Activated B cell treated with CpG ODN at 0.5 μM for 24 hours (primary cell): ENCODE measurements at places on chromosomes 2 and 18. TPM values are rescaled to one million over a fixed set of nuclear protein-coding genes. Genes with fewer than 3 reads are reported as not detected.

Gene SPATA3
- not detected in 2 replicates for total RNA-seq

Gene CD207
- total RNA-seq: not detected in 2 replicates

Gene APCDD1
- total RNA-seq: 0.15 and 0.38 TPM in 2 replicates

Gene RPRM
- not detected in 2 replicates for total RNA-seq

Gene TBR1
- 0.02 and 0.07 TPM in 2 replicates for total RNA-seq

Gene FEV
- not detected in 2 replicates for total RNA-seq

Gene NFATC1
- total RNA-seq: 49.0 and 52.6 TPM in 2 replicates

Gene KRCC1
- total RNA-seq: 19.0 and 20.8 TPM in 2 replicates

Gene FZD7
- 0.33 and 0.37 TPM in 2 replicates for total RNA-seq

Gene CD8A
- 0.18 and 0.24 TPM in 2 replicates for total RNA-seq

Gene DIS3L2
- total RNA-seq: 59.9 and 65.9 TPM in 2 replicates

DNA sequence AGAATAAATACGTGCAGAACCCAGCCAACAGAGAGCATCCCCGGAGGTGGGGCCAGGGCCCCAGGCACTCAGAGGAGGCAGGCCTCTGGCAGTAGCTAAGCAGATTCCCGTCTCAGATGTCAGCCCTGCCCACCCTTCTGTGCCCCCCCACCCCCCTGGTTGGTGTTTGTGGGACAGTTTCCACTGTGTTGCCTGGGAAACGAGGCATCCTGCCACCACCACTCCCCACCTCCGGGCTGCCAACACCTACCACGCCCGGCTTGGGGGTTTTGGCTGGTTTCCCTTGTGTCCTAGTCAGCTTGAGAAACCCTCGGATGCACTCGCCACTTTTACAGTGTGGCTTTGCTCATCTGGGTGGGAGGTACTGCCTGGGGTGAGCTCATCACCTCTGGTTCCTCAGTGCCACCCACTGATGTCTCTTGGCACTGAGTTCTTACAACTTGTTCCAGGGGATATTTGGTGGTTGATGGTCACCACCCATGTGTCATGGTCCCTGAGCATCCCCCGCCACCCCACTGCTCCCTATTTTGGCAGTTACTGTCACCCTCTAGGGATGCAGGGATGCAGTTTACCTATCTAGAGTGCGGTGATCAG, 72.4 kb upstream of the YWHAQ start:
- DNase-seq: no peak

DNA sequence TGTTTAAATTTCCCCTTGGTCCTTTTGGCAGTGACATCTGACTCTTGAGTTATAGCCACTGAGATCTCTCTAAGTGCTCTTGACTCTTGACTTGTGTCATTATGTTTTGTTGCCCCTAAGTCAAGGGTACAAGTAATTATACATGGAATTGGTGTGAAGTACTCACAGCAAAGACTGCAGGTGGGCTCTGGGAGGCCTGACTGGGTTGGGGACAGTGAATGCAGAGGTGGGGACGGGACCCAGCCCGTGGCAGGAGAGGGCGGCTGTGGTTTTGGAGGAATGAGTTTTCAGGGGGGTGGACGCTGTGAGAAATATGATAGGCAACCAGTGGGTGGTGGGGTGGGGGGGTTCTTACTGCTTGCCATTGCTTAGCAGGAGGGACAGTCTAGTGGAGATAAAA, 97.8 kb downstream of the NCK2 start:
- no peak for DNase-seq

- DNase-seq: no peak
These were observed 52.3 kb downstream of the SOS1 start for GRCh38 chr2:39068299-39069135.

- no peak for DNase-seq
These were observed 249.0 kb downstream of the TRIB2 start for GRCh38 chr2:12965540-12966269.

DNA sequence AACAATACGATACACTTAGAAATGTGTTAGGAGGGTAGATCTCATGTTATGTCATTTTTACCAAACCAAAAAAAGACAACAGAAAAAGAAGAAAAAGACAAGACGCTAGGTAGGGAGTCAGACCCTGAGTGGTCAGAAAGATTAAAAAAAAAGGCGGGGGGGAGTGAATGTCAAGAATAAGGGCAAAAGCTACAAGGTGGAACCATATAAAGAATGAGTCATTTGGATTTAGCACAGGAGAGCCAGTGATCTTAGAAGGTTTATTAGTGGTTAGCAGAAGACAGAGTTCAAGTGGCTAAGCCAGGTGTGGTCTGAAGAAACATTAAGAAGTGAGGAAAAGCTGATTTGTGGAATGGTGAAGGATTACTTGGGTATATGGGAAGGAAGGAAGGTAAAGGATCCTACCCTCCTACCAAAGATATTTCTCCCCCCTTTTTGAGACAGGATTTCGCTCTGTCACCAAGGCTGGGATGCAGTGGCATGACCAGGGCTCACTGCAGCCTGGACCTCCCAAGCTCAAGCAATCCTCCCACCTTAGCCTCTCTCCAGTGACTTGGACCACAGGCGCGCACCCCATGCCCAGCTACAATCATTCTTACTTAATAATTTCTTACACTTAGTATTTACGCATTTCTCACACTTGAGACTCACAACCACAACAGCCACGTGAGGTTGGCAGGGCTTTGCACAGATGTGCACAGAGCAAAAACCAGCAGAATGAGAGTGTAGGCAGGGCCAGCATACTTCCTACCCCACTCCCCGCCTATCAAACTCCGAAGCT, 2.6 kb downstream of the DSC2 start:
- no peak for DNase-seq

DNA sequence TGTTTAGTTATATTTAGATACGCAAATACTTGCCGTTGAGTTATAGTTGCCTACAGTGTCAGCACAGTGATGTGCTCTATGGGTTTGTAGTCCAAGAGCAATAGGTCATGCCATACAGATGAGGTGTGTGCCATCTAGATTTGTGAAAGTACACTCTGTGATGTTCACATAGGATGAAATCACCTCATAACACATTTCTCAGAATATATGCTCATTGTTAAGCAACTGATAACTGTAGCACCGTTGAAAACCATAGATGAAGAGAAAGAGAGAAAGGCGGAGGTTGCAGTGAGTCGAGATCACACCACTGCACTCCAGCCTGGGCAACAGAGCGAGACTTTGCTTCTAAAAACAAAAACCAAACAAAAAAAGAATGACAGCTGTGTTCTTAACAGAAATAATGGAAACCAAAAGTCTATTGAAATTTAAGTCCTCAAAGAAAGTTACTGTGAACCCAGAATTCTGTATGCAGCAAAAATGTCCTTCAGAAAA, 9.5 kb downstream of the DGKD start:
- no peak for DNase-seq

- DNase-seq: no peak
These were observed 458.7 kb upstream of the ID2 start for GRCh38 chr2:8222979-8223694.

GRCh38 chr2:68317971-68318913, 1.5 kb downstream of the CNRIP1 start:
- DNase-seq: no peak

GRCh38 chr2:240965905-240966456, 32.4 kb upstream of the SNED1 start:
- DNase-seq: no peak

GRCh38 chr18:41871229-41872000, 83.6 kb upstream of the PIK3C3 start:
- no peak for DNase-seq

GRCh38 chr2:196245378-196246140, 74.2 kb upstream of the STK17B start:
- DNase-seq: no peak

DNA sequence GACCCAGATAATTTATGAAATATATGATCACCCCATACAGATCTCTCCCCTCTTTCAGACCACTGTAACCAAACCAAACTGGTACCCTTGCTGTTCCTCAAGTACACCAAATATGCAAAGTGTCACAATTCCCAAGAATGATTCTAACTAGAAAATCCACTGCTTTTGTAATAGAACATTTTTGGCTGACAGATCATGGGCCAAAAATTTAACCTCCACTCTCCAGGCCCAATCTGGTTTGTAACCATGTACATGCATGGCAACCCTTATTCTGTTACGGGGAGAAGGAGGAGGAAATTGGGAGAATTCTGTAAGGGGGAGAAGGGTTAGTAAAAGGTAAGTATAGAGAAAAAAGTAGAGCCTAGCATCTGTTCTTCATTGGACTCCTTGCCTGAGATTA, 62.0 kb downstream of the IKZF2 start:
- DNase-seq: no peak

- DNase-seq: no peak
These were observed 12.6 kb downstream of the NDUFAF7 start for GRCh38 chr2:37244017-37244416.

GRCh38 chr2:137888845-137889244, 75.4 kb upstream of the HNMT start:
- no peak for DNase-seq

GRCh38 chr18:10094655-10095054, 180.8 kb downstream of the VAPA start:
- no peak for DNase-seq

DNA sequence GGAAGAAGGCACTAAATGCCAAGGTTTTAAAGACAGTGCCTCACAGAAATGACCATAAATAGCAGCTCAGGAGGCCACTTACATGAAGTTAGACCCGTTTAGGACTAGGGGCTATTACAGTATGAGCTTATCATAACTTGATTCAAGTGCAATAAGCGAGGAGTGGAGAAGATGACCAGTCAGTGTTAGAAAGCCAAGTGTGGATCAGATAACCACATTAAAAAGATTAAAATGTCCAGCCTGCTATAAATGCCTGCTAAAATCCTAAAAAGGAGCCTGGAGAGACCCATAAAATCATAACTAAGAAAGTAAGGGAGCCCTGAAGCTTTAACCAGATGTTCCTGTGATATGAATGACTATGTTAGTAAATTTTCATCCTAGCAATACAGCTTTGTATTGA, 117.5 kb upstream of the ZNF521 start:
- DNase-seq: no peak

GRCh38 chr2:155733091-155733853, 599.2 kb downstream of the NR4A2 start:
- no peak for DNase-seq

- DNase-seq: no peak
These were observed 49.1 kb upstream of the ATP6V1B1 start for GRCh38 chr2:70886541-70886987.

DNA sequence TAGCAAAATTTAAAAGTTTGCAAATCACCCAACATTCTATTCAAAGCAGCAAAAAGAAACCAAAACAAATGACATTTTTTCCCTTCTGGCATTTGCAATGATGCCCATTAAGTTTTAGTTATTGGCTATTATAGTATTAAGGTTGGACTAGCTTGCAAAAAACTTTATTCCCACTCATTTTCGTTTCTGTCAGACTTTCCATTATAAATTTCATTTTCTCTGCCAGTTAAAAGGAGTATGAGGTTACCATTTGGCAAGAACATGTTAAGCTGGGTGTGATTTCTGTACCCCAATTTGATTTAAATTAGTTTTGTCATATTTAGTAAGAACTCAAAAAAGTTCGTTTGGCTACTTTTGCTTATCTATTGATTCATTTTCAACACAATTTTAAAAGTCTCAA, 187.9 kb downstream of the TCF4 start:
- DNase-seq: no peak

GRCh38 chr2:177671662-177672061, 279.1 kb downstream of the AGPS start:
- no peak for DNase-seq

DNA sequence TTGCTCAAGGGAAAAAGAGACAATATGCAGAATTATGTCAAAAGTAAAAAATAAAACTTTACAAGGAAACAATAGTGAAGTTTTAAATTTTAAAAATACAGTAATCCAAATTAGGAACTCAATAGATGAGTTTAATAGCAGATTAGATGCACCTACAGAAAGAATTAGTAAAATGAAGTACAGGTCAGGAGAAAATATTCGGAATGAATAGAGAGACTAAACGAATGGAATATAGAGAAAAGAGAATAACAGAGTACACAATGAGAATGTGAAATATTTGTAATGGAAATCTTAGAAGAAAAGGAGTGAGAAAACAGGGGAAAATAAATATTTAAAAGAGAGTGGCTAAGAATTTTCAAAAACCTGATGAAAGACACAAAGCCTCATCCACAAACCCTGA, 275.7 kb upstream of the MMADHC start:
- no peak for DNase-seq

- DNase-seq: peak; percentile 81
These were observed 46.1 kb downstream of the TMEM185B start for GRCh38 chr2:120177001-120177621.

- DNase-seq: no peak
These were observed 14.8 kb downstream of the TMEM237 start for GRCh38 chr2:201628545-201628944.

DNA sequence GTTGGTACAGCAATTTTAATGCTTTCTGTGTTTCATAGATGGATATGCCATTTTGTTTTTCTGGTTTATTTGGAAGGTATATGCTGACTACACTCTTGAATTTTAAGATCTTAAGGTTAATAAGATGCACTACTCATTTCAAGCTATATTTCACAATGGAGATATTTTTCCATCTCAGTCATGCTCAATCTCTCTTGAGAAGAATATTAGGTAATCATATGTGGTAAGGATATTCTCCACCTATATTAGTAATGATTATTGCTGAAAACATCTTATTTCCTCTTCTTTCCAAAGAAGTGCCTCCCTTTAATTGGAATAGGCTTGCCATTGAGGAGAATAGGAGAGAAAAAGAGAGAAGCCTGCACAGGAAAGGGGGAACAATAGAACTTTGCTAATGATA, 40.1 kb downstream of the EPB41L3 start:
- no peak for DNase-seq

GRCh38 chr18:53784253-53784652, 440.2 kb downstream of the MBD2 start:
- no peak for DNase-seq

DNA sequence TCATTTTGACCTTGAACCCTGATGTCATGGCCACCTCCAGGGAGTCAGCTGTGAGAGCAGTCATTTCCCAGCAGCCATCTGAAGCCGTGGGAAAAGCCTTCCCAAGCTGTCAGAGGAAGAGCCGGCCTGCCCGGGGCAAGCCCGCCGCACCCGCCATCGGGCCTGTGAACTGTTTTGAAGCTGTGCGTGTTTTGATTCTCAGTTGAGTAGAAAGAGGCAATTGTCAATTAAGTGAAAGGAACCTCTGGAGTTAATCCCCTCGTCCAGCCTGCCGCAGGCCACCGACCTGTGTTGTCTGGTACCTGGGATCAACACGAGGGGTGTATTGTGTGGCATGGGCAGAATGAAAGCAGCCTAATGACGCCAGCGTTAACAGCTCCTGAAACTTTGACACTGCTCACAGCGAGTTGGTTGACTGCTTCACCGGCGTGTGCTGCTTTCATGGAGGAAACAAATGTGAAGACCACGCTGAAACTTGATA, 318.4 kb downstream of the AGAP1 start:
- no peak for DNase-seq

DNA sequence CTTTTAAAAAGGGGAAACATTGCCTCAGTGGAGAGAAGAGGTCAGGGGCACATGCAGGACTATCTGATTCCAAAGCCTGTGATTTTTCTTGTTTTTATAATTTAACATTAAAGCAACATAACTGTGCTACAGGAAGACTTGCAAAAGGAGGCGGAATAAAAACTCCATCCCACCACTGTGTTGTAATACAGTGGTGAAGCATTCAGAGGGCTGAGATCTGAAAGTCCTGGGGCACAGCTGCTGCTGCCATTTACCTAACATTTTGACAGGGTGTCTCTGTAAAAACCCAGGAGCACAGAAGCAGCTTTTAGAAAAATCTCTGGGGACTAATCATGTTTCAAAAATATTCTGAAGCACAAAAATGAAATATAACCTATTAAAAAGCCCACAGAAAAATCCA, 97.6 kb downstream of the GRB14 start:
- DNase-seq: no peak
